ENCODE measurements at places on chromosomes 1 and 21. TPM values are rescaled to one million over a fixed set of nuclear protein-coding genes. Genes with fewer than 3 reads are reported as not detected.

- no peak for DNase-seq
These were observed 89.5 kb downstream of the VWA5B1 start for GRCh38 chr1:20380175-20380574.

GRCh38 chr1:20379075-20379474 lies 88.4 kb downstream of the VWA5B1 start:
- no peak for DNase-seq

ERICH3 gene
- 0.06 TPM for total RNA-seq

SHE gene
- 12.5 TPM for total RNA-seq

DNA sequence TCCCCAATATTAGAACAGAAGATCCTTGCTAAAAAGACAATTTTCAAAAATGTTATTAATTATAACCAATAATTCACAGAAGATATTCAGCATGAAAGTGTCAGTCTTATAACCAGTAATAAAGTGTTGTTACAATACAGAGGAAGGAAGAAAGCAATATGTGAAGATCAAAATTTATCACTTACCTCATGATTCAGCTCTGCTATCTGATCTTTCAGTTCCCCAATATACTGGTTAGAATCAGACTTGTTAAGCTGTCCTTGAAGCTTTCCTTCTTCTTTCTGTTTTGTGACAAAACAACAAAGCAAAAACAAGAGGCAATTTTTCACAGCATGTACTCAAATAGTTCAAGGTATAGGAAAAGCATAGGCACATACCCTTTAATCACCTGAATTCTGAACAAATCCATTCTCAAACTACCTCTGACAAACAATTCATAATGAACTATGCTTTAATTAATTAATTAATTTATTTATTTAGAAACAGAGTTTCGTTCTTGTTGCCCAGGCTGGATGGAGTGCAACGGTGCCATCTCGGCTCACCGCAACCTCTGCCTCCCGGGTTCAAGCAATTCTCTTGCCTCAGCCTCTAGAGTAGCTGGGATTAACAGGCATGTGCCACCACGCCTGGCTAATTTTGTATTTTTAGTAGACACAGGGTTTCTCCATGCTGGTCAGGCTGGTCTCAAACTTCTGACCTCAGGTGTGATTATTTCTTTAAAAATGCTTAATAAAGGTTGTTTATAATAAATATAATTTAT lies 76.9 kb upstream of the GFI1 start:
- DNase-seq: no peak

DNA sequence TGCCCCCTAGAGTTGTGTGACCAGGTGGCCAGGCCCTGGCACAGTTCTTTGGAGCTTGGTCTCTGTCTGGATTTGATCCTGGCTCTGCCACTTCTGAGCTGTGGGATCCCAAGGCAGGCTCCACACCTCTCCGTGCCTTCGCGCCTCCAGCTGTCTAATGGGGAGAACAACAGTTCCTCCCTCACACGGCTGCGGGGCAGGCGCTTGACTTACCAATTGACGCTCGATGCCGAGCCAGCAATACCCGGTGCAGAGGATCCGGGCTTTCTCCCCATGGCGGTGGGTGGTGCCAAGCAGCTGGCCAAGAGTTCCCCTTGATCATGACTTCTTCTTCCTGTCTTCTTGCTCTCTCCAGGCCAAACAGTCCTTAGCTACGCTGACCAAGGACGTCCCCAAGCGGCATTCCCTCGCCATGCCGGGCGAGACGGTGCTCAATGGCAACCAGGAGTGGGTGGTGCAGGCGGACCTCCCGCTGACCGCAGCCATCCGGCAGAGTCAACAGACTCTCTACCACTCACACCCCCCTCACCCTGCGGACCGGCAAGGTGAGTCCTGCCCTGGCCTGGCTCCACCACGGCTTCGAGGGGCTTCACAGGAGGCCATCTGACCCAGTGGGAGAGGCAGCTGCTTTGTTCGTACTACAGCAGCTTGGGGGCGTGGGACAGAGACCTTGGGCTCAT lies 97.7 kb upstream of the TMEM51 start:
- no peak for DNase-seq

FOXD2 gene
- total RNA-seq: 0.19 TPM

- DNase-seq: no peak
These were observed 11.3 kb downstream of the MFAP2 start for GRCh38 chr1:16969057-16969611.

GRCh38 chr1:234517110-234517802 lies 38.3 kb upstream of the TARBP1 start:
- no peak for DNase-seq

DNA sequence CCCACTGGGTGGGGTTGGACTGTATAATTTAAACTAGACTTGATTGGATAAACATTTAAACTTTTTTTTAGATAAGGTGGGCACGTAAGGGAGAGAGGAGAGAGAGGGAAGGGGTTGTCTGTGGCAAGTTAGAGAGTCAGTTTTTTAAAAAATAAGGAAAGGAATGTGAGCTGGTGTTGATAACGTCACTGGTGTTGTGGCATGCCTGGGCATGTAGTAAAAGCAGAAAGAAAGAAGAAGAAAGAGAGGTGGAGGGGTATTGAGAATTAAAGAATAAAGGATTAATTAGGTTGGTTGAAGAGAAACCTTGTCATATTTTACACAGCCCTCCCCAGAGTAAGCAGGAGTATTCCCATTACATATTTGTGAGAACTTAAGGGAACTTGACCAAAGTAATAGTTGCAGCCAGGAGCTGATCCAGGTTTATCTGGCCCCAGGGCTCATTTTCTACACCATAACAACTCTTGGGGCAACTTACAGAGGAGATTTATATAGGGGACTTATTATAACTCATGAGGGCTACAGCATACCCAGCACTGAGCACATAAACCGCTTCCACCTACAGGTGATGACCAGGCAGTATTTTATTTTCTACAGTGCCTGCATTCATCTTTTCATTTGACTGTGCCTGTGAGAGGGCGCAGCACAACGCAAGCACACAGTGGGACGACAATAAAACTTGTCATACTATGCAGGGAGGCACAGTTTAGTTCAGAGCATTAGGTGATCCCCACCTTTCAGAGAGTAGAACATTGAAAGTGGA lies 70.2 kb downstream of the CCDC30 start:
- DNase-seq: no peak

DNA sequence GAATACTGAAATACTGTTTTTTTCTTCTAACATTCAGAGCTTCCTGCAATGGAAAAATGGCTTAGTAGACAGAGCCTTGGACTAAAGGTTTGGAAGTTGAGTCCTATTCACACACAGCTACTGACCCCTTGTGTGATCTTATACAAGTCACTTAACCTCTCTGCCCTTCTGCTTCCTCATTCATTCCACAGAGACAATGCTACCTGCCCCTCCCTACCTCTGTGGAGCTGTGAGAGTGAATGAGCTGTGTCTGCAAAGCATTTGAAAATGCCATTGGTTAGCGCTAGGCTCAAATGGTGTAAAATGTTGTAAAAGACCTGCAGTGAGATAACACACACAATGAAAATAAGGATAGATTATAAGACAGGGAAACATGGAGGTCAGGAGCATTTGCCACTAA lies 214.4 kb downstream of the BARHL2 start:
- DNase-seq: no peak

- DNase-seq: no peak
These were observed 24.8 kb downstream of the F11R start for GRCh38 chr1:160996178-160996577.

GRCh38 chr1:27773826-27774445 lies 917 bp downstream of the STX12 start:
- no peak for DNase-seq

NPPB gene
- total RNA-seq: not detected

DNA sequence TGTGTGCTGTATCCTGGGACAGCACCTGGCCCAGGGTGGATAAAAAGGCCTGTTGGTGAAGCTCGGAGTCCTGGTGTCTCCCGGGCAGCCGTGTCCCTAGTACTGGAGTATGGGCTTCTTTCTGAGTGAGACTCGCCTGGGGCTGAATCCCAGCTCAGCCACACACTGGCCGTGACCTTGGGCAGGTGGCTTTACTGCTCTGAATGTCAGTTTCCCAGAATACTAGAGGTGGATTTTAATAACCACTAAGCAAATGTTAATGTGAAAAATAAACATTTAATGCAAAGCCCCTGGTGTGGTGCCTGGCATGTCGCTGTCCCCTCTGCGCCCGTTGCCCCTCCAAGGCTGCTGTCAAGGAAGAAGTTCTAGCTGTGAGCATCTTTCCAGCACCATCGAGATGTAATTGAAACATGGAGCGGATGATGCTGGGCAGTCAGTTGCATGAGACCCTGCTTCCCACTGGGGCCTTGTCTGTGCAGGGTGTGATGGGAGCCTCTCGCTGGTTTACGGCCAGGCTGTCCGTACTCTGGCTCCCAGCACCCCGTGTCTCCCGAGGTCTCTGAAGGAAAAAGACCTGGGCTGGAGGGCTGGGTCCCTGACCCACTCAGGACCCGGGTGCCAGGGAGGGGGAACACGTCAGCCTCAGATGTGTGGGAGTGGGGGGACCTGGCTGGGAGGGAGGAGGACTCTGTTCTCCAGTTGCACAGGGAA lies 527.8 kb downstream of the MATN1 start:
- DNase-seq: peak; percentile 82

DNA sequence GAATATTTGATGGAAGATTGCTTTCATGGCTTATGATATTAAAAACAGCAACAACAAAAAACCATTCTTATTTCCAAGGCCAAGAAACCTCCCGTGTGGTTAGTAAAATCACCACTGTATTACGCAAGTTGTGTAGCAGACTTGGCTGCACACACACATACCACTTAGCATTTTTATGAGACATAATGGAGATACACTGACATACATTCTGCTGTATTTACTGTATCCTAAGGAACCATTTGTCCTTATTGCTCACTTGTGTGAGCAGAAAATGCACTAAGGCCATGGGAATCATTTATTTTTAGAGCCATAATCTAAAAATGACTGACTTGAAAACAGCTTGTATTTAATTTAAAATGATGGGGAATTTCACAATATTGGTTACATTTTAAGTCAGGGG lies 584 bp upstream of the C1orf141 start:
- DNase-seq: no peak

GRCh38 chr1:197083474-197083873 lies 16.4 kb upstream of the F13B start:
- no peak for DNase-seq

ESRRG gene
- 3.4 TPM for total RNA-seq

CD1E gene
- not detected for total RNA-seq

DNA sequence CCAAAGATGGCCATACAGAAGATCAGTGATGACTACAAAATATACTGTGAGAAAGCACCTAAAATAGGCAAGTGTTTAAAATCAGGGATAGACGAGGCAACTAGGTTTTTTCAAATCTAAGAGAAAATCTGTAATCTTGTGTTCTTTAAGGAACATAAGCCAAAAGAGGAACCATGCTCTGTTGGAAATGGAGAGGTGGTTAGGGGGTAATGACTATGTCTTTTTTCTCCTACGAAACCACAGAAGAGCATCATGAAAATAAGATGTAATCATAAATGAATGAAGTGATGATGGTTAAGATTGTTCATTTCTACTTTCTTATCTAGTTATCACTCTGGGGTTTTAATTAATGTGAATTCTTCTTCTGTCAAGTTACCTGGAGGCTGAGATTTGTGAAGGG lies 43.1 kb downstream of the RGSL1 start:
- DNase-seq: no peak

DNA sequence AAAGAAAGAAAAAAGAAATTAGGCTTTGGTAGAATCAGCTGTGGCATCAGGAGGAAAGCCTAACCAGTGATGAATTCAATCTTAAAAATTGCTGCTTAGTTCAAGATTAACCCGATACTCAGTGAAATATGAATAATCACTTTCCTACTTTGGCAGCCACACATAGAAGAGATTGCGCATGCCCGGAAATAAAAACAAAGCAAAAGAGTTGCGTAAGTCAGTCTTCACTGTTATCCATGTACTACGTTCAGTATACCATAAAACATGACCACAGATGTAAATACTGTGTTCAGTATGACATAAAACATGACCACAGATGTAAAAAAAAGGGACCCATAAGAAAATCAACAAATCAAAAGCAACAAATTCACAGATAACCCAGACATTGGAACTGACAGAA lies 19.2 kb downstream of the CD1D start:
- no peak for DNase-seq

C1orf94 gene
- total RNA-seq: 0.13 TPM

- DNase-seq: no peak
These were observed 45.4 kb upstream of the TARDBP start for GRCh38 chr1:10967090-10967489.

SPATA45 gene
- not detected for total RNA-seq

ALG6 gene
- 4.8 TPM for total RNA-seq

ZBTB8B gene
- 0.06 TPM for total RNA-seq

- no peak for DNase-seq
These were observed 65.9 kb downstream of the NDUFS5 start for GRCh38 chr1:39091845-39092645.

C1orf53 gene
- total RNA-seq: not detected

GRCh38 chr21:35426469-35426868 lies 377.4 kb upstream of the RUNX1 start:
- no peak for DNase-seq

- DNase-seq: no peak
These were observed 18.1 kb downstream of the RGS2 start for GRCh38 chr1:192826791-192827546.

GRCh38 chr1:4509206-4509605 lies 145.2 kb upstream of the AJAP1 start:
- DNase-seq: no peak

- DNase-seq: no peak
These were observed 146.9 kb downstream of the RHOU start for GRCh38 chr1:228882041-228882770.

- DNase-seq: no peak
These were observed 361.7 kb upstream of the SGIP1 start for GRCh38 chr1:66172272-66172671.

DNA sequence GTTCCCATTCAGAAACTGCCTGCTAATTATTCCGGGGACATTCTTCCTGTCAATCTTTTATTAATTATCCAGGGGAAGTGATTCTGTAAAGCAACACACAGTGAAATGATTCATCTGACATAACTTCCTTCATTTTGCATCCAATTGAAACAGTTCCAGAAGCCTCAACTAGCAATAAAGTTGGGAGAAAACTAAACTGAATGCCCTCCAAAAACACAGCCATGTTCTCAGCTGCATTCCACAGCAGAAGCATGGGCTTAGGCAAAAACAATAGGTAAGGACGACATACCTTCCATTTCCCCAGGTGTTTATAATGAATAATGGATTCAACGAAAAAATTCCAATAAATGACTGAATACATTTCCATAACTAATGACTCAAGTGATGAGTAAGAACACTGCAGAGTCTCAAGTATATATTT lies 36.9 kb upstream of the TARBP1 start:
- DNase-seq: no peak

GRCh38 chr1:84776639-84777038 lies 86.4 kb upstream of the SSX2IP start:
- DNase-seq: no peak

APOBEC4 gene
- not detected for total RNA-seq

- DNase-seq: no peak
These were observed 2.0 kb upstream of the RCSD1 start for GRCh38 chr1:167627865-167628641.

LRP8 gene
- total RNA-seq: 1.2 TPM

Measured in esophagus muscularis mucosa (tissue), 4 donors.